Left colon (tissue), 2 donors: ENCODE measurements at places on chromosomes 7 and 10.
A peak's percentile ranks its signal among the peaks of the same experiment; 100 is the strongest.

- no peak for DNase-seq
Measured at GRCh38 chr10:1057106-1057657, 997 bp downstream of the WDR37 start.

DNA sequence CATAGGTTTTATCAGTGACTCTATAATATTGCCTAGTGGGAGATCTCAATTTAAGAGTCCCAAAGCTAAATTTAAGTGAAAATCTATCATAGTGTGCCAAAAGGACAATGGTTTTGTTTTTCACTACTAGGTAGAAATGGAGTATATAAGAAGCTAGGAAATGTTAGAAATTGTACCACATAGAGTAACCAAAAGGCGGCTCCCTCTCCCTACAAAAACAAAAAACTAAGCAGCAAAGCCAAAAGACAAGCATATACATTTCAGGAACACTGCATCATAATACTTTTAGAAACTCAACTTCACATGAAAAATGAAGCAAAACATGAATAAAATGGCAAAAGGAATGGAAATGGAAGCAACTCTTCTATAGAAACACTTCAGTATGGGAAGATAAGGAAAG, 271.6 kb downstream of the CACNA2D1 start:
- DNase-seq, result no peak

GRCh38 chr10:70250961-70251680, 17.9 kb upstream of the PPA1 start:
- no peak for DNase-seq

- no peak for DNase-seq
Measured at GRCh38 chr10:30491204-30491915, 57.4 kb downstream of the MAP3K8 start.

DNA sequence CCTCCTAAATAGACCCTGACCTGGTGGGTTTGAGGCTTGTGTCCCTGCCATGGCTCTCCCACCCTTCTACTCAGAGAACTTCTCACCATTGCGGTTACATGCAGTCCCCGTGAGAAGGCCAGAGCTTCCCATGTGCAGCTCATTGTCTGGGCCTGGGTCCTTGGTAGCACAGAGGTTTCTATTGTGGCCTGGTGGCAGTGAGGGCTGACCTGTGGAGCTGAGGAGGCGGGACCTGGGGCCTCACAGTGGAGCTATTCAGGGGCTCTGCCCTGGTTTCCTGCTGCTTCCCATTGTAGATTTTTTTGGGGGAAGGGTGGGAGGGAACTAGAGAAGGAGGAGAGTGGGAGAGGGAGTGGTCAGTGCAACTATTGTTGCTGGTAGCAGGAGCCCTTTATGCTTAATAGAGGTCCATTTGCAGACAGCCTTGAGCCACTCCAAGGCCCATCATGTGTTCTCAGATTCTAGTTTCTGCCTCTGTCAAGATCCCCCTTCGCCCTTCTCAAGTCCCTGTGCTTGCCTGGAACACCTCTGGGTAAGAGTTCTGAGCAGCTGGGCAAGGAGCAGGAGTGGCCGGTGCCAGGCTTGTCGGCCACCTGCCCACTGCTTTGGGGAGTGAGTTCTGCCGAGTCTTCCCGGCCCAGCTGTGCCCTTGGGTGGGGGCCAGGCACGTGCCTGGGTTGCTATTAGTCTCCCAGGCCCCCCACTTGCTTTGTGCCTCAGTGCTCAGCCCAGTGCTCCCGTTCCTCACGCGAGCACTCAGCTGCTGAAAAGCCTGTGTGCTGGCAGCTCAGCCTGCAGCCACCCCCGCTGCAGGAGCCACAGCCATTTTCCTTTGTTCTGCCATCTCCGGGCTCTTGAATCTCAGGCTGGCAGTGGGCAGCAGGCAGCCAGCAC, 10.7 kb downstream of the TSPAN14 start:
- no peak for DNase-seq

DNA sequence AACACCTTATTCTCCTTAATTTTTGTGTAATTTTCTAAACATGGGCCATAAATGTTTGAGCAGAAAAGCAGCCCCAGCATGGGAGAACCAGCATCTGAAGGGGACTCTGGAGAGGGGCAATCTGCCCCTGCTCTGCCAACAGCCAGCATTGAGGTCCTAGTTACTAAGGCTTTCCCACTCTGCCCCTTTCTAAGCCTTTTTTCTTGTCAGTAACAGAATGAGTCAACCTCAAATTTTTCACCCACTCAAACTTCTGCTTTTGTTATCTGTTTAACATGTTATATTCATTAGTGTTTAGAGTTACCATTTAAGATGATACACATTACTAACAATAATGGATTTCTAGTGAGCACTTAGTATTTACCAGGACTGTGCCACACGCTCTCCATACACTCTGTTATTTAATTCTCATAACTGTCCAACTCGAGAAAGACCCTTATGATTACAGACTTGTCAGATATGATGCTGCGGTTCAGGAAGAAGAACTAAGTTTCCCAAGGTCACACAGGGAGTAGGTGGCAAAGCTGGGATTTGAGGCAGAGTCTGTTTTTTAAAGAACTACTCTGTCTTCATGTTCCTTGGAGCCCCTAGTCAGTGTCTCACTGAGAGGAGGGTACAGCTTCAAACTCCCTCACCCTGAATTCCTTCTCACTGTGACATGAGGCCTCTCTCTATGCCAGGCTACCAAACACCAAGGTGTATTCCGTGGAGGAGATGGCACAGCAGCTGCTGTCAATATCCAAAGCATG, 19.9 kb upstream of the GPAM start:
- DNase-seq, result no peak

DNA sequence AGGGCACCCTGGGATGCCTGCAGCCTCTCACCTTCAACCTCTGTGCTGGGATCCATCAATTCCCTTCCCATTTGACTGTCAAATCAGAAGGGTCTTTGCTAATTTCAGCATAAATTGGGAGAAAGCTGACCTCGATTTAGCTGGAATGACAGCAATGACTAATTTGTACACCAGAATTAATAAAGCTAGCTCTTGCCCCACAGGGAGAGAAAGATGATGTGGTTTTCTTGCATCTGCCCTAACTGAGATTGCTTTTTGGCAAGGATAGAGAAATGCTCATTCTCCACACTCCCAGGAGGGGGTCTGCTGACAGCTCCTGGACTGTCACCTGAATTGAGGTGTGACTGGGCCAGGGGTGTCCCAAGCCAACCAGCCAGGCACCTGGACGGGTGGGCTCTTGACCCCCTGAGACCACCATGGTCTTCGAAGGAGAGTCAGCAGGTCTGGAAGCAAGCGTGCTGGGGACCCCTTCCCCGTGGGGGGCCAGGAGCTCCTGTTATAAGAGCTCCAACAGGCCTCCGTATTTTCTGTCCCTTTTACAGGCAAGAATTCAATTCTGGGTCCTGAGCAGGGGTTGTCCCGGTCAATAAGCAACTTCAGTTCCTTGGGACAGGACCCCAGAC, 42.1 kb downstream of the RBM17 start:
- no peak for DNase-seq

DNA sequence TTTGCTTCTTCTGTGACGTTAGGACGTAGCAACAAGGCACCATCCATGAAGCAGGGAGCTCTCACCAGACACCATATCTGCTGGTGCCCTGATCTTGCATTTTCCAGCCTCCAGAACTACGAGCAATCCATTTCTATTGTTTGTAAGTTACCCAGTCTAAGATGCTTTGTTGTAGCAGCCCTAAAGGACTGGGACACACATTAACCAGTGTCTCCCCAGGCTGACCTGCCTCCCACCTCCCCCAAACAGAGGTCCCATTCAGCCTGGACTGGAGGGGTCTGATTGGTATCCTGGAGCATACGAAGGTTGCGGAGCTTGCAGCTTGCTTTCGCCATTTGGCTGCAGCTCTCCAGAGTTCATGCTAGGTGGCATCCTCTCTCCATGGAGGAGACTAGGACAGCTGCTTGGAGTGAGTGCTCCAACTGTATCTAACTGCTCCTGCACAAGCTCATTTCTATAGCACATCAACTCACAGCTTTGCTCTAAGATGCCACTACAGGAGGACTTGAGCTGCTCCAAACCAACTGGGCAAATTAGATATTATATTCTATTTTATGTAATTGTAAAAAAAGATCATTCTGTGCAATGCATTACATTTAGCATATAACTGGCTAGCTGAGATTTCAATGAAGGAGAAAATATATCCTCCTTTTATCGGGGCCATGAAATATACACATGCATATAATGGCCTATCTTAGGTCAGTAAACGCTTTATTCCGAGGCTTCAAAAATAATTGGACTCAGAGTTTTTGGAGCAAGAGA, 8.0 kb upstream of the GRK5 start:
- peak; percentile 57 for DNase-seq

GRCh38 chr7:93902777-93903423, 3.5 kb upstream of the GNGT1 start:
- no peak for DNase-seq

GRCh38 chr10:85661123-85661522, 705.5 kb downstream of the GRID1 start:
- DNase-seq, result no peak

DNA sequence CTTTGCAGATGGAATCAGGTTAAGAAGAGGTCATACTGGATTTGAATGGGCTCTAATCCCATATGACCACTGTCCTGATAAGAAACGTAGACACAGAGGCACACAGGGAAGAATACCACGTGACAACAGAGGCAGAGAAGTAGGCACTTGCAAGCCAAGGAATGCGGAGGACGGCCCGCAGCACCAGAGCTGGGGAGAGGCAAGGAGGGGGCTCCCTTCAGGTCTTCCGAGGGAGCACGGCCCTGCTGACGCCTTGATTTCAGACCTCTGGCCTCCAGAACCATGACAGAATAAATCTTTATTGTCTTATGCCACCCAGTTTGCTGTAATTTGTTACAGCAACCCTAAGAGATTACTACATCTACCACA, 44.7 kb upstream of the TMEM213 start:
- DNase-seq, result no peak

- no peak for DNase-seq
Measured at GRCh38 chr10:69807122-69807521, 5.4 kb downstream of the COL13A1 start.

DNA sequence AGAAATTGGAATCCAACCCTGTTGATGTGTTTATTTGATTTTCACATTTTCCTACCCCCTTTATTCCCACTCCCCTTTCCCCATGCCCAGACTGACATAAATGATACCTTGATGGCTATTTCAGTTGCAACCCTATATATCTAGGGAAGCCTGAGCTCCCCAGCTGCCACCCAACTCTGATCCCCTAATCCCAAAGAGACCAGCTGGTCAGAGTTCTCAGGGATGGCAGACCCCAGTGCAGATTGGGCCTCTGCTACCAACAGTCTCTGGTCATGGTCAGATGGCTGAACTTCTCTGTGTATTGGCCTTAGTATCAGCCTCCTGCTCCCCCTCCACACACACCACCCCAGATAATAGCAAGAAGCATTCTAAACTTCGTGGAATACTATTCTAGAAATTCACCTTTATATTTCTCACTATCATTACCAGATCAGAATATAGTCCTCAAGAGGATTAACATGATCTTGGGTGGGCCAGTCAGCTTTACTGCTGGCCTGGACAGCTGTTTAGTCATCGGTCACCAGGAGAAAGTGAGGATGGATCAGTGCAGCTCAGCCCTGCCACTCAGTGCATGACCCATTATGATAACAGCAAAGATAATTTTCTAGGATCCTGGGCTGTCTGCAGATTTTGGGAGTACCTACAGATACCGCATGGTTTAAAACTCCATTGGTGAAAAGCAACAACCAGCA, 24.5 kb upstream of the BTRC start:
- DNase-seq, result no peak

DNA sequence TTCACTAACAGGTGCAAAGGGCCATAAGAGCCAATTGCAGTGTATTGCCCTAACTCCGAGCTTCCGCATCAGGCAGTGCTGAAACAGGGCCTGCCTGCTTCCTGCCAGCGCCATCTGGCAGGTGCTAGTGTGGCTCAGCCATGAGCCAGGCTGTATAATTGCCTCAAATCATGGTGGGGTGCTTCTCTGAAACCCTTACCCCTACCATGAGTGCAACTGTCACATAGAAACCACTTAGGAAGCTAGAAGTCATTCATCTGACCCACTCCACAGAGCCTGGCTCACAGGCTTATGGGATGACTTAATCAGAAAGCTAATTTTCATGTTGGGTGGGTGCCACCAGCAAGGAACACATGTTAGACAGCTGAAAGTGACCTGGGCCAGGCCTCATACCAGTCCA, 133.3 kb upstream of the LAMB4 start:
- DNase-seq, result peak; percentile 43

GRCh38 chr7:94289071-94289470, 105.6 kb upstream of the COL1A2 start:
- DNase-seq, result peak; percentile 36

GRCh38 chr7:16929146-16929762, 47.5 kb upstream of the AGR3 start:
- no peak for DNase-seq

GRCh38 chr7:53603461-53603860, 568.0 kb downstream of the POM121L12 start:
- DNase-seq, result no peak

- DNase-seq, result peak; percentile 81
Measured at GRCh38 chr7:87219545-87220025, at the start of gene TMEM243. TSS of gene TMEM243 (minus strand) at chr7:87219732. CDS start at chr7:87219503, 229 bp downstream.

- peak; percentile 54 for DNase-seq
Measured at GRCh38 chr10:88731296-88731695, 25.2 kb downstream of the LIPK start.

DNA sequence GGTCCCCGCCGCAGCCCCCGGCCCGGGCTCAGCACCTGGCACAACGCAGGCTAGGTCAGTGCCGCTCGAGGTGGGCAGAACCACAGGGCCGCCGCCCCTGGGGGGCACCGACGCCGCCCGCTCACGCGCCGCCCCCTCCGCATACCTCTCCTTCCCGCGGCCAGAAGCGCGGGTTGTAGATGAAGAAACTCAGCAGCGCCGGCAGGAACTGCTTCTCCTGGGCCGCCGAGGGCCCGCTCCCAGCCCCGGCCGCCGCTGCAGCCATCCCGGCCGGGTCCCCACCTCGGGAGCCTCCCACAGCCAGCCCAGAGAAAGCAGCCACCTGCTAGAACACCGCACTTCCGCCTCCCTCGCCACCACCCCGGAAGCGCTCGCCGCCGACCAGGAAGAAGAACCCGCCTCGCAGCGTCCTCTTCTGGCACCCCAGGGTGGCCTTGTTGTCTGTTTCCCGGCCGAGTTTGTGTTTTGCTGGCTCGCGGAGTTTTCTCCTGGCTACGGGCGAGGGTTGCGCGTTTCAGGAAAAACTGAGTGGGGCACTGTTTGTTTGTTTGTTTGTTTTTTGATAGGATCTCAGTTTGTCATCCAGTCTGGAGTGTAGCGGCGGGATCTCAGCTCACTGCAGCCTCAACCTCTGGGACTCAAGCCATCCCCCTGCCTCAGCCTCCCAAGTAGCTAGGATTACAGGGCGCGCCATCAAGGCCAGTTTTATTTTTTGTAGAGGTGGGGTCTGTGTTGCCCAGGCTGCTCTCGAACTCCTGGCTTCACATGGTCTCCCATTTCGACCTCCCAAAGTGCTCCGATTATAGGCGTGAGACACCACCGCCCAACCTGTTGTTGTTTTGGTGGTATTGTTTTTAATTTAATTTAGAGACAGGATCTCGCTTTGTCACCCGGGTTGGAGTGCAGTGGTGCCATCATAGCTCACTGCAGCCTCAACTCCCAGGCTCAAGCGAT, 17.7 kb downstream of the OCM2 start:
- DNase-seq, result peak; percentile 86

- no peak for DNase-seq
Measured at GRCh38 chr7:79455173-79455790, 1.8 kb upstream of the MAGI2 start.
